Stimulated activated CD4-positive, alpha-beta T cell treated with anti-CD3 and anti-CD28 coated beads, Interleukin-4, amount 100 ng/mL, for 4 hours (primary cell): ENCODE measurements at places on chromosomes 6 and 20.

- DNase-seq = peak; percentile 24
Observed at GRCh38 chr6:30060606-30061091, 416 bp upstream of the POLR1H start.

GRCh38 chr6:145848541-145848940 is 33.9 kb upstream of the FBXO30 start:
- DNase-seq = no peak

GRCh38 chr20:57476641-57477461 is 48.1 kb downstream of the CTCFL start:
- no peak for DNase-seq

DNA sequence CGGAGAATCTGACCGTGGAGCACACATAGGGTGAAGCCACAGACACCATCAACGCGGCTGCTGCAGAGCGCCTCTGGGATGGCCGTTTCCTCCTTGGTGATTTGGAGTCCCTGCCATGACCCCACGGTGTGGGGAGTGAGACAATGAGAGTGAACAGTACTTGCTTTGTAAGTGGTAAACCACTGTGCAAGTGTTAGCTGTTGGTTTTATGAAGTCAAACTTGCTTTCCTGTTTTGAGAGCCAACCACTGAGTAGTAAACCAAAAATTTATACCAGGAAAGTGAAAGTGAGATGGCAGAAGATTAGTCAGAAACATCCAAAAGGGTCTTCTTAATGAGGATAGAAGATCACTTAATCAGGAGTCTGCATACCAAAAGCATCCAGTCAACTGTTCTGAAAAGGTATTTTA is 160.7 kb downstream of the FOXC1 start:
- no peak for DNase-seq

- DNase-seq = no peak
Observed at GRCh38 chr6:169164451-169164850, 89.2 kb downstream of the THBS2 start.

- DNase-seq = no peak
Observed at GRCh38 chr20:9236458-9236857, 167.6 kb downstream of the PLCB4 start.

- no peak for DNase-seq
Observed at GRCh38 chr20:38222923-38223742, 37.4 kb downstream of the KIAA1755 start.

DNA sequence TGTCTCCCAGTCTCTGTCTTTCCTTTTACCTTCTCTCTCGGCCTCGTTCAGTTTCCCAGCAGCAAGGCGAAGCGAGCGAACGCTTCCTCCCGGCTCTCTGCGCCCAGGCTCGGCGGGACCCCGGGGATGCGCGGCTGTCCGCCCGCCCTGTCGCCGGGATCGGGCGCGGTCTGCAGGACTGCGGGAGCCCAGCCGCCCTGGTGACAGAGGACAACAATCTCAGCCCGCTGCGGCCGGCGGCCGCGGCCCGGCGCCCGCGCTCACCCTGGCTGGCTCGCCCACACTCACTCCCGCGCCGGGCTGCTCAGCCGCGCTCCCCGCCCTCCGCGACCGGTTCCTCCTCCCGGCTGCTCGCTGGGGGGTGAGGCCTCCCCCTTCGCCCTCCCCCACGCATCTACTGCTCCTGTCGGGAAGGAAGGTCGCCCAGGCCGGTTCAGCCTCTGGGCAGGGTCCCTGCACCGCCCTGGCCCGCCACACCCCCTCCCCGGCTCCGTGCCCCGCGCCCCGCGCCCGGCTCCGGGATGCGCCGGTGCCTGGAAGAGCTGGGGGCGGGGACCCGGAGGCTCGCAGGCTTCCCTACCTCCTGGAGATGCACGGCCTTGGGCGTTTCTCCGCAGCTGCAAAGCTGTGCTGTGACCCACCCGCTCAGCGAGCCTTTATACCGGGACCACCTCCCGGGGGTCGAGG is 410 bp downstream of the SYNE1 start:
- DNase-seq = no peak

DNA sequence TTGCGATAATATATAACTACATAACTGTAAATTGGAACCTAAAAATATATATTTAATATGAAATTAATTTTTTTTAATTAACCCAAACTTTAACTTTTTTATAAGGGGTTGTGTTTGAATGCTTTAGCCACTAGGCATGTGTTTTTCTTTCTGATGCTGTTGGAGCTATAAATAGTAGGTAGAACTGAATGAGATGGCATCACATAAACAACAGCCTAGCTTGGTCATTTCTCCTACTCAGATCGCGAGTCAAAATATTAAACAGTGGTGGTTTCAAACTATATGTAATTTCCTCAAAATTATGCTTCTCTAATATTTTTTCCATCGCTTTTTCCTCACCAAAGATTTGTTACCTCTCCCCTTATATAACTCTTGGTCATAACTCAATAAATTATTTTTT is 243.2 kb downstream of the ARID1B start:
- no peak for DNase-seq

DNA sequence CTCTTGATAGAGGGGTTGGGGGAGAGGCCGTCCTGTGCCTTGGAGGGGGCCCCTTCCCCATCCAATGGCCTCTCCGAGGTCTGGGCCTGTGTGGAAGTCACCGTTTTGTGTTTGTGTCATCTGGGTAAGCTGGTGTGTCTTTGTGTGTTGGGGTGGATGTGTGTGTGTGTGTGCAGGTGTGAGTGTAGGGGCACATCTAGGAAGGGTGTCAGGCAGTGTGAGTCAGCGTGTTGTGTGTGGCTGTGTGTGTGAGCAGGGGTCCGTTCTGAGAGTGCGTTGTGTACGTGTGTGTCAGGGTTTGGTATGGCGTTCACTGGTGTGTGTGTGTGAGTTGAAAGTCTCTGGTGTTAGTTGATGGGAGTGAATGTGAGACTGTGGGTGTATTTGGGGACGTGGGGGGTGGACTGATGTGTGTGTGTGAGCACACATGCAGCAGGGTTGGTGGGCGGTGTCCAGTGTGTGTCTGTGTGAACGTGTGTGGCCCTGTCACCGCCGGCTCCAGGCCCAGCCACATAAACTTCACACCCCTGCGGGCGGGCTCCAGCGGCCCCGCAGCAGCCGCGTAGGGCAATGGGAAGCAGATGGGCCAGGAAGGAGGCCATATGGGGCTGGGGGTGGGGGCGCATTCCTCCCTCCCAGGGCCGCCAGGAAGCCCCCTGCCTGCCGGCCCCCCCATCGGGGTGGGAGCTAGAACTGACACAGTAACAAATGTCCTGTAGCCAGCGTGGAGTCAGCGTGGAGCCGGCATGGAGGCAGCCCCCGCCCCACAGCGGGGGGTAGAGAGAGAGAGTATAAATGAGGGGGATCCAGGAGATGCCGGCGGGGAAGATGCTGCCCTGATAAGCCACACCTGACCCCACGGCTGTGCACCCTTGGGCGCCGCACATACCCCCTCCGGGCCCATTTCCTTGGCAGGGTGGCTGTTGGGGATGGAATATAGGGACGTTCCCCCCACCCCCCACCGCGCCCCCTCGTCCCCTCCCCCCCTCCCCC is 32.1 kb downstream of the SNAI1 start:
- no peak for DNase-seq

- DNase-seq = no peak
Observed at GRCh38 chr6:125268765-125269164, 33.0 kb downstream of the HDDC2 start.

DNA sequence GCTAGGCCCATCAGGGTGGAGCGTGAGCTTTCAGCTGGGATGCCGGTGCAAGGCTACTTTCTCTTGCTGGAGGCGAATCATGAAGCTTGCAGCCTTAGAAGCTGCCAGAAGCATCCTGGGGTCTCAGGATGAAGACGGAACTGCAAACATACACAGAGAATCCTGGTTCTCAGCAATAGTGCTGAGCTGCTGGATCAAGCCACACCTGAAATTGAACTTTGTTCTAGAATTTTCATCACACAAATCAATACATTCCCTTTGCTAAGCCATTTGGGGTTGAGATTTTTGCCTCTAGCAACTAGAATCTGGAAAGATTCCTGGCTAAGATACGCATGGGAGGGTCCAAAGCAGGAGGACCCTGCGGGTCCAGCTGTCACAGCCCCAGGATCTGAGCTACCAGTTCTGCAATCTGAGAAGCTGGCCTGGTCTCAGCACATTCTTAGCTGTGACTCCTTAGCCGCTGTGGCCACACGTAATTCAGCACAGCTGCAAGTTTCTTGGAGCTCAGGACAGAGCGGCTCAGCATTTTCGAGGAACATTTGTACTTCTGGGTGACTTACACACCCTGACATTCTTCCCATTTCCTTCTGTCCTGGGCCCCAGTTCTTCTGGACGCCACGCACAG is 6.6 kb upstream of the ARFGAP1 start:
- DNase-seq = no peak

GRCh38 chr20:57398901-57399535 is 7.8 kb downstream of the RBM38 start:
- DNase-seq = no peak

- no peak for DNase-seq
Observed at GRCh38 chr6:133034509-133035206, 206.5 kb upstream of the EYA4 start.
